Transverse colon (tissue), 4 donors: ENCODE measurements at places on chromosomes 2 and 18. TPM values are rescaled to one million over a fixed set of nuclear protein-coding genes. Genes with fewer than 3 reads are reported as not detected.

Gene IFT172
- total RNA-seq: 47.6 TPM

Gene LBH
- total RNA-seq: 16.3 TPM

Gene PLEK
- 5.2 TPM for total RNA-seq

Gene TMX3
- total RNA-seq: 146 TPM

Gene UGT1A10
- 87.5 TPM for total RNA-seq

Gene GALNT14
- total RNA-seq: not detected

Gene STON1
- total RNA-seq: 39.2 TPM

Gene ARHGEF33
- total RNA-seq: not detected

Gene IL18RAP
- total RNA-seq: 3.3 TPM

Gene SEH1L
- 29.1 TPM for total RNA-seq

DNA sequence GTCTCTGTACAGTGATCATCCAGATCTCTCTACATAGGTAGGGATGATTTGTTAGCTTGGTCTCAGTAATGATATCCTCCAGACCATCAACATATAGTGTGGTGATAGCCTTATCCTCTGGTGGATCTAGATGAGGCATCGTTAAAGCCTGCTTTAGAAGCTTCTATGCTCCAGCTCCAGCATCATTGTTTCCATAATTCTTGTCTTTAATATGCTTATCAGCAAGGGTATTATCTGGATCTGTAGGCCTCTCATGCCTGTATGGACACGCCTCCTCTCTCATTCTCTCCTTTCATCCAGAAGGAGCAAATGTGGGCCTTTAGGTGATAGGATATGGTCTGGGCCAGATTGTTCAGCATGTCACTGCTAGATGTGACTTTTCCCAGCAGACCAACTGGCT is 234.5 kb upstream of the CHST9 start:
- H3K4me3 ChIP-seq: no peak overlapping the region
- H3K36me3 ChIP-seq: no peaks in the 10 kb centered on the region
- H3K27me3 ChIP-seq: no peaks in the 10 kb centered on the region

GRCh38 chr2:7594211-7594610 is 677.0 kb downstream of the RNF144A start:
- H3K36me3 ChIP-seq: no peaks in the 10 kb centered on the region
- DNase-seq: no peak
- no peaks in the 10 kb centered on the region for H3K27me3 ChIP-seq

DNA sequence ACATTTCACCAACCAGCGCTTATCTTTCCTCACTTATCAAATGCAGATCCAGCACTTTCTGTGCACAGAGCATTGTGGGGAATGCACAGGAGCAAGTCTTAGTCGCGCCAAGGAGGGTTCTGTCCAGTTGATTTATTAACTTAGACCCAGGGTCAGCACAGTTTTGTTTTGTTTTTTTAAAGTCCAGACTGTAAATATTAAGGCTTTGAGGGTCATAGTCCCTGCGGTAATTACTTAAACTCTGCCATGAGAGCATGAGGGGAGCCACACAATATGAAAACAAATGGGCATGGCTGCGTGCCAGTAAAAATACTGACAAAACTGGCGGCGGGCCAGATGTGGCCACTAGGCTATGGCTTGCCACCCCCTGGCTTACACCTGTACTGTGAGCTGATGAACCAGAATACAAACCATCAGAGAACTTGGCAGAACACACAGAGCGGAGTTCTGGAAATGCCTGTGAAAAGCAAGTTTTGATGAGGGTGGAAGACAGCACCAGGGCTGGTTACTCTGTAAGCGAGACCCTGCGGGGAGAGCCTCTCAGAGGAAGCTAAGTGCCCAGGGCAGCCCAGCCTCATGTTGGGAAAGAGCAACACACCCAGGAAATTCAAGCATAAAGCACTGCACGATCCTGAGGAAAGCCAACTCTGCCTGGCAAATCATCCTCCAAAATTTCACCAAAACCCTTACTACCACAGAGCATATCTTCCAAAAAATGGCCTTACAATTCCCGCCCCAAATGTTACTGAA is 43.6 kb downstream of the L3MBTL4 start:
- H3K27me3 ChIP-seq: no peaks in the 10 kb centered on the region
- H3K36me3 ChIP-seq: no peaks in the 10 kb centered on the region
- no peak overlapping the region for H3K27ac ChIP-seq
- no peaks in the 10 kb centered on the region for H3K4me1 ChIP-seq
- no peak overlapping the region for H3K4me3 ChIP-seq

- H3K27ac ChIP-seq: no peak within 1 kb of the TSS
- no peaks in the 10 kb centered on the region for H3K4me1 ChIP-seq
- H3K4me3 ChIP-seq: no peak within 1 kb of the TSS
- no peaks in the 10 kb centered on the region for H3K36me3 ChIP-seq
These were observed at the start of gene NTSR2 for GRCh38 chr2:11669454-11670291. Gene NTSR2 (minus strand): TSS chr2:11670195. CDS start chr2:11670129, 66 bp downstream.

DNA sequence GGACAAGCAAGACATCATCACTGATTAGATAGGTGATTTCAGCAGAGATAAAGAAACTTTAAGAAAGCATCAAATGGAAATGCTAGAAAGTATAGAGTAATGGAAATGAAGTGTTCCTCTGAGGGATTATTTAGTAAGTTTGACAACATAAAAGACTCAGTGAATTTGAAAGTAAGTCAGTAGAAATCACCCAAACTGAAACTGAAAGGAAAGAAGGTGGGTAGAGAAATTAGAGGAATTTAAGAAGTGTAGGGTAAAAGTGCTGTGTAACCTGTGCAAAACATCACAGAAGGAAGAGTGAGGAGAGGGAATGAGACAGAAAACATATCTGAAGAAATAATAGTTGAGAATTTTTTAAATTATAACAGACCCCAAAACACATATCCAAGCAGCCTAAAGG is 343.1 kb downstream of the CBLN2 start:
- no peak overlapping the region for H3K4me3 ChIP-seq
- DNase-seq: no peak
- H3K4me1 ChIP-seq: no peaks in the 10 kb centered on the region
- no peak overlapping the region for H3K27ac ChIP-seq

GRCh38 chr2:183950673-183951072 is 647.7 kb upstream of the ZNF804A start:
- H3K4me1 ChIP-seq: no peaks in the 10 kb centered on the region
- H3K27ac ChIP-seq: no peak overlapping the region
- no peak for DNase-seq
- no peaks in the 10 kb centered on the region for H3K27me3 ChIP-seq
- H3K36me3 ChIP-seq: no peaks in the 10 kb centered on the region
- no peak overlapping the region for H3K4me3 ChIP-seq

DNA sequence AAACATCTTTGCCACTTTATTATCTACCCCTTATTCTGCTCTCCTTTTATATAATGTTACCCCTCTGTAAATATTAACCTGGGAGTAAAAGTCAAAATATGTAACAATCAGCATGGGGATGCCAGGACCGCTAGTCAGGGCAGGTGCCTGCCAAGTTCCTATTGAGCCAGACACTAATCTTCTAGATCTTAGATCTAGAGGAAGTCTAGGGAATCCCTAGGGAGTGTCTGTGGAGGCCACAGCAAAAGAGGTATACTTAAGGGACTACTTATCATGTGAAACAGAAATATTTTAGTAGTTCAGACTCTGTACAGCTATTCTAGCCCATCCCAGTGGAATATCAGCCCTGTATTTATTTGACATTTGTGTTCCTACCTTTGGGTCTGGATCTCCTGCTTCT is 600.8 kb upstream of the CDH2 start:
- DNase-seq: no peak
- no peaks in the 10 kb centered on the region for H3K36me3 ChIP-seq
- H3K27me3 ChIP-seq: no peaks in the 10 kb centered on the region
- H3K27ac ChIP-seq: no peak overlapping the region

DNA sequence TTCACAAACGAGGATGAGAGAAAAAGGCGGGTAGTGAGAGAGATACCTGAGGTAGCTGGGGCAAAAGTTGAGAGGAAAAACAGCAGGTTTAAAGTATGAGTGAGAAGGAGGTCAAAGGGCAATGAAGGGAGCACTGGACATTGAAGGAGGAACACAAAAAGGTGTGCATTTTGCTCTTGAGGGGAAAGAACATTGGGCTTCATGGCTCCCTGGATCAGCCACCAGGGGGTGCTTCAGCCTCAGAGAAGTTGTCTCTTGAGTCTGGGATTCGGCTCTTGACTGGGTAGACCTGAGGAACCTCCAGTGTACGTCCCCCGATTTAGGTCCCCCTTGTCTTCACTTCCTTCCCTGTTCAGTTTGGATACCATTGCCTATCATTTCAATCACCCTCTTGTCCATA is 128.5 kb downstream of the RAPGEF4 start:
- H3K36me3 ChIP-seq: no peaks in the 10 kb centered on the region
- no peak overlapping the region for H3K27ac ChIP-seq
- H3K27me3 ChIP-seq: peaks cover 43% of the 10 kb centered on the region
- no peak overlapping the region for H3K4me3 ChIP-seq
- no peaks in the 10 kb centered on the region for H3K4me1 ChIP-seq

GRCh38 chr2:170221317-170222288 is 43.7 kb downstream of the MYO3B start:
- no peak overlapping the region for H3K27ac ChIP-seq
- H3K4me3 ChIP-seq: no peak overlapping the region
- DNase-seq: no peak
- no peaks in the 10 kb centered on the region for H3K36me3 ChIP-seq

DNA sequence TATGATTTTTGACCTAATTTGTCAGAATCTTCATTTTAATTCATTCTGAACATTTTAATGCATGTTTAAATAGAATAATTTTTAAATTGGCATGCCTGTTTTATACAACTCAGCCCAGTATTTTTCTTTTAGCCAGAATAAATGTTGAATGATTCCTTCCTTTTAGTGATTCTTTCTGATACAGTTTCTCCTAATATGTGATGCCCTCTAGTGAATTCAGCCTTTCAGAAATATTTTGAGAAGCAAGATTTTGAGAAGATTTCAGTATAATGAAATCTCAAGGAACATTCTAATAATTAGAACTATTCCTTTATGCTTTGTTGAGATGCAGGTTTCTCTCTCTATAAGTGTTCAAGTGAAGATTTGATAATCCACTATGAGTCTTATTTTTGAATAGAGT is 28.5 kb downstream of the LCLAT1 start:
- H3K27me3 ChIP-seq: no peaks in the 10 kb centered on the region
- no peak for DNase-seq
- H3K36me3 ChIP-seq: no peaks in the 10 kb centered on the region
- H3K4me3 ChIP-seq: no peak overlapping the region

- H3K4me1 ChIP-seq: no peaks in the 10 kb centered on the region
- H3K27me3 ChIP-seq: no peaks in the 10 kb centered on the region
These were observed 9.8 kb upstream of the RUFY4 start for GRCh38 chr2:218059289-218059688.

- H3K36me3 ChIP-seq: peaks cover 38% of the 10 kb centered on the region
- no peak overlapping the region for H3K27ac ChIP-seq
- no peak for DNase-seq
- peaks cover 5% of the 10 kb centered on the region for H3K4me1 ChIP-seq
These were observed 28.8 kb downstream of the TUBB6 start for GRCh38 chr18:12336887-12337286.

- no peak overlapping the region for H3K27ac ChIP-seq
- no peak for DNase-seq
- H3K36me3 ChIP-seq: no peaks in the 10 kb centered on the region
- no peaks in the 10 kb centered on the region for H3K4me1 ChIP-seq
- no peaks in the 10 kb centered on the region for H3K27me3 ChIP-seq
- H3K4me3 ChIP-seq: no peak overlapping the region
These were observed 90.3 kb downstream of the AKAIN1 start for GRCh38 chr18:5106730-5107129.

DNA sequence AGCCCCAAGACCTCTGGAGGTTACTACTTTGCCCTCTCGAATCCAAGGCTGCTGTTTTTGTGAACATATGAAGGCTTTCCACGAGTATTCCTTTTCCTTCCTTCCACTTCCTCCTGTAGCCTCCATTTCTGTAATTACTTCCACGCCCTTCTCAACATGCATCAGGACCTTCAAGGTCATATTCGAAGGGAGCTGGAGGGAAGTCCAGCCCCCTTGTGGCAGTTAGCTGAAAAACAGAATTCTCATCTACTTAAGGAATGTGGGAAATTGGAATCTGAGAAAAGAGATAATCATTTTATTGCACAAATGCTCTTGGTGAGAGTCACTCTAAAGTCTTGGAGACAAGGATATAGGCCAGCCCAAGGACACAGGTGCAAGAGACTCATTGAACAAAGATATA is 1000.2 kb downstream of the TDRD15 start:
- no peaks in the 10 kb centered on the region for H3K36me3 ChIP-seq

DNA sequence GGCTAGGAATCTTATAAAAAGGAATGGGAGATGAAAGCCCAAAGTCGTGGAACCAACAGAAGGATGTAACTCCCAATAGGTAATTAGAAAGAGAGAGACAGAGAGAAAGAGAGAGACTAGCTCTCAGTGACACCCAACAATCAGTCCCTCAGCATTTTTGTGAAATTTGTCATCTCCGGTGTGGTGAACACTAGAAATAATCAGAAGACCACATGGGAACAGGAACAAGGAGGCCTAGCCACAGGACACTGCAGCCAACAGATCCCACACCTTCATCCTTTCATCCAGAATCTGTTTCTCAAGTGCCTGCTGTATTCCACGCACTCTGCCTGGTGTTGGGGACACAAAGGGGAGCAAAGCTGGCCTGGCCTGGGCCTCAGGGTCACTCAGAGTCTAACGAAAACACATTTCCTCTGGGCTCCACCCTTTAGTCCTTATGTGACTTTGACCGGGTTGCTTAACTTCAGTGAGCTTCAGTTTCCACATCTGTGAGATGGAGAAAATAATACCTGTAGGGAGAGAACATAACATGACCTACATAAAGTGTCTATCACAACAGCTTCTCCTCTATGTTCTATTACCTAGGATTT is 53.1 kb downstream of the EHD3 start:
- no peak overlapping the region for H3K27ac ChIP-seq
- DNase-seq: no peak
- no peaks in the 10 kb centered on the region for H3K27me3 ChIP-seq
- H3K4me1 ChIP-seq: no peaks in the 10 kb centered on the region
- no peak overlapping the region for H3K4me3 ChIP-seq

GRCh38 chr2:42843131-42843530 is 50.7 kb upstream of the HAAO start:
- H3K4me3 ChIP-seq: no peak overlapping the region
- no peak for DNase-seq
- no peaks in the 10 kb centered on the region for H3K36me3 ChIP-seq
- no peaks in the 10 kb centered on the region for H3K27me3 ChIP-seq
- peak overlapping the region; percentile 68 for H3K27ac ChIP-seq

DNA sequence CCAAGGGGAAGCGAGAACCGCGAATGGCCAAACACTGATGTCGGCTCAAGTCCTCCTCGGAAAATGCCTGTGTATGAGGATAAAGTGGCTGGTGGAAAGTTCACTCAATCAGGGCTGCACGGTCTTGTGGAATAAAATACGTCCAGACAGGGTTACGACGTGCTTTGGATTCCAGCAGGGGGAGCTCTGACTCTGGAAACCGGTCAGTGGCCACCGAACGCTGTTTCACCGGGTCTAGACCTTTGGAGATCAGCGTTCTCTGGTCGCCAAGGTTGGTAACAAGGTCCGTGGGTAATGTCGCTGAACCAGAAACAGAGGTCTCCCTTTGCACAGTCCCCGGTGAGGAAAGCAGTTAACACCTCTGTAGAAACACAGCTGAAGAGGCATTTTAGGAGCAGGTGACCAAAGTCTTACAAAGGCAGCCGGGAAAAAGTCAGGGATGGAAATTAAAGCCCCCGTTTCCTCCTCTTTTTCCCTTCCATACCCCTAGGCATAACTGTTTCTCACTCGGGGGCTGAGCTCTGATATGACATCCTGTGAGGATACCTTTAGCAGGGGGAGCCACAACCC is 47.8 kb downstream of the CDCA7 start:
- DNase-seq: peak; percentile 81
- no peak overlapping the region for H3K4me3 ChIP-seq
- peaks cover 3% of the 10 kb centered on the region for H3K4me1 ChIP-seq
- no peak overlapping the region for H3K27ac ChIP-seq
- peaks cover 63% of the 10 kb centered on the region for H3K27me3 ChIP-seq
- no peaks in the 10 kb centered on the region for H3K36me3 ChIP-seq
